ENCODE measurements at places on chromosomes 11 and 22.
A peak's percentile ranks its signal among the peaks of the same experiment; 100 is the strongest.

GRCh38 chr11:42462558-42463310, 849.1 kb upstream of the API5 start:
- no peak for DNase-seq
- no peaks in the 10 kb centered on the region for H3K36me3 ChIP-seq
- no peak overlapping the region for H3K27ac ChIP-seq
- H3K4me1 ChIP-seq, result no peaks in the 10 kb centered on the region
- no peak overlapping the region for H3K4me3 ChIP-seq

DNA sequence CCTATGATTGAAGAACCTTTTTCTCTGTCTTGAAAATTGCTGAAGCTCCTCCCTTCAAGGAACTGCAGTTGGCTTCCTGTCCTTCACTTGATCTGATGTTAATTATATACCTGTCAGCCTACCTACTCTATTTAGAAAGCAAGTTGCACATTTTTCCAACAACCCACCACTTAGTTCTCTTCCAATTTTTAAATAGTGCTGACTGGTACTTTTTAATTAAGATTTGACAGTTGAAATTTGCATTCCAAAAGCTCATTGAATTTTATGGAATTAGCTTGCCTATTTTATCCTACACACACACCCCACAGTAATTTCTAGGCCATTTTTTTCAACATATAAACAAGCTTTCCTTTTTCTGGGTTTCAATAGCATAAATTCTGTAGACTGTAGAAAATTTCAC, 820.3 kb upstream of the FAT3 start:
- no peak overlapping the region for H3K4me3 ChIP-seq
- no peak for DNase-seq
- H3K27me3 ChIP-seq, result no peaks in the 10 kb centered on the region
- no peaks in the 10 kb centered on the region for H3K4me1 ChIP-seq
- no peaks in the 10 kb centered on the region for H3K36me3 ChIP-seq
- no peak overlapping the region for H3K27ac ChIP-seq

DNA sequence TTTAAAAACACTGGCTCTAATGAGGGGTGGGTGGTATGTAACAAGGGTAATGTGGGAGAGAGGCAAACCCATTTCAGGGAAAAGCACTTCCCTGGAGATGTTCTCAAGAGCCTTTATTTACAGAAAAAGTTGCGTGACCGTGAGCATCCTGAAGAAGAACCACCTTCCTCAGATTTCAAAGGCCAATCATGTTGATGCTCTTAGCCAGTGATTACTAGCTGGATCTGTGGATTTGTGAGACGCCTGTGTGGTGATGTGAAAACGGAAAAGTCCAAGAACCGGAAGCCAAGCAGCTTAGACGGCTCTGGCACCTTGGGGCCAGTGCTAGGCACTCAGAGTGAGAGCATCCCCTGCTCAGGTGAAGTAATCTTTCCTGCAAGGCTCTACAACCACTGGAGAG, 12.6 kb upstream of the UBASH3B start:
- H3K36me3 ChIP-seq, result no peaks in the 10 kb centered on the region
- H3K4me3 ChIP-seq, result no peak overlapping the region
- peaks cover 3% of the 10 kb centered on the region for H3K4me1 ChIP-seq
- no peak overlapping the region for H3K27ac ChIP-seq

- no peak for DNase-seq
- no peak overlapping the region for H3K4me3 ChIP-seq
- H3K36me3 ChIP-seq, result peaks cover 40% of the 10 kb centered on the region
- H3K27me3 ChIP-seq, result no peaks in the 10 kb centered on the region
- H3K4me1 ChIP-seq, result peaks cover 14% of the 10 kb centered on the region
These were observed 135.2 kb downstream of the WNT11 start for GRCh38 chr11:76071090-76071489.

DNA sequence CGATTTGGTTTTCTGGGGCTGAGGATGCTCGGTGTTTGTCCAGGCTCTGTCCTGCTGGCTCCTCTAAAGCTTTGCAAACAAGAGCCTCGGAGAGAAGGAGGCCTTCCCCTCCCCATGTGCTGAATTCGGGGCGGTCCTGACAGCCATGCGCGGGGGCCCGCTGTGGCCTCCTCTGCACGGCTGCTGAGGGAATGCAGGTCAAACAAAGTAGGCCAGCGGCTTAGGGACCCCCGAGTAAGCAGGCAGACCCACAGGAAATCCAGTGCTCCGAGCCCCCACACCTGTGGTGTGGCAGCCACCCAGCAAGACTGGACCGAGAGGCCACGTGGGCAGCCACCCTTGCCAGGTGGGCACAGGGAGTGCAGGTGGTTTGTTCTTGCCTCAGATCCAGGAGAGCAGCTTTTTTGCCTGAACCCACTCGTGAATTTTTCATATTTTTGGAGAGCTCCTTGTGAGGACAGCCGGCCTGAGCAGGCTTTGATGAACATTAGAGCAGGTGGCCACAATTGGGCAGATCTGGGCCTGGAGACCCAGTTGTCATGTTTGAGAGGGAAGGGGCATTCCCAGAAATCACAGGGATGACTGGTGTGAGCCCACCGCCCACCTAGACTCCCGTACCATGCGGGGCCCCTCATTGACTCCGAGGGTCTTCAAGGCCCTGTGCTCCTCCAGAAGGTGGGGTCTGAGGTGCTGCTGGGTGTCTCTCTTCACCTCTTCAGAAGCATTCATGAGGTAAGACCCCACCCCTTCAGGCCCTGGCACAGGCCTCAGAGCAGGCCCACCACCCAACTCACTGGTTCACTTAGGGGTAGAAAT, 43.0 kb upstream of the KCNQ1OT1 start:
- H3K4me3 ChIP-seq, result no peak overlapping the region
- no peak overlapping the region for H3K27ac ChIP-seq
- H3K36me3 ChIP-seq, result no peaks in the 10 kb centered on the region
- DNase-seq, result no peak
- H3K27me3 ChIP-seq, result no peaks in the 10 kb centered on the region

DNA sequence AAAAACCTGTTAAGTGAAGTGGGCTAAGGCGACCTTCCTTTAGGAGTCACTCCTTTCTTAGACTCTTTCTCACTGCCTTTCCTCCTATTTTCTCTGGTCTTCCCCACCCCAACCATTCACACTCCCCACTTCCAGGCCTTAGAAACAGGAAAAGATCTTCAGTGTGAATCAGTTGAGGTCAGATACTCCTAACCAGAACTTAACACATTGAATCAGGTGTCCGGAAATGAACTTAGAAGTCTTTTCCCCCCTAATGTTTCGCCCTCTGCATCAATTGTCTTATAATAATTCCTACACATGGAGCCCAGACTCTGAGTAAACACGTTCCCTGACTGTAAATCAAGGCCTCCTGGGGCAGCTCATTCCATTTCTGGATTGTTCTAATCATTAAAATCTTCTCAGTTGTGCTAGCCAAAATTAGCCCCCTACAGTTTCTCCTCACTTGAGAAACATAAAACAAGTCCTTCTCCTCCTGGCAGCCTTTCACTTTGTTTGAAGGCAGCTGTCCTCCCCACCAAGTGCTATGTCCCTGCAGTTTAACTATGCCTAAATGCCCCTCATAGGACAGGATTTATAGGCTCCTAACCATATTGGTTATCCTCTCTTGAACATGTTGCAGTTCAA, 32.7 kb upstream of the USP47 start:
- H3K36me3 ChIP-seq, result no peaks in the 10 kb centered on the region
- H3K4me1 ChIP-seq, result peaks cover 10% of the 10 kb centered on the region
- no peak overlapping the region for H3K4me3 ChIP-seq
- H3K27ac ChIP-seq, result no peak overlapping the region
- peaks cover 10% of the 10 kb centered on the region for H3K27me3 ChIP-seq

DNA sequence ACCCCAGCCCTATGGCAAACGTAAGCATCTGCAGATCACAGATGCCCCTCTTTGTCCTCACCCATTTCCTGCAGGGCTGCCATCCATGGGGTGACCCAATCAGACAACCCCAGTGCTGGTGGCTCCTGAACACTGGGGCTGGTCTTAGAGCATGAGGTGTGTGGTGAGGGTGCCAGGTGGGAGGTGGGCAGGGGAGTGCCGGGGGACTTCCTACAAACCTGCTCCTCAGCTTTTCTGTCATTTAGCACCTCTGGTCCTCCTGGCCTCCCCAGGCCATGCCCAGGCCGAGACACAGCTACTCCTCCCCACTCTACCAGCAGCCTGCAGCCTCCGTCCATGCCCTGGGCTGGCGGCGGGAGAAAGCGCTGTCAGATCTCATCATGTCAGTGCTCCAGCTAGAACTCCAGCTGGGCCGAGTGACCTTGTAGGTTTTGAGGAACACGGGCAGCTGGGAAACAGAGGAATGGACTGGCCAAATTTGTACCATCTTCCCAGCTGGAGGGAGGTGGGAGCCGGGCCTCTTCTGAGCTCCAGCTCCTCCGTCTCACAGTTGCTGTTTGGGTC, 157.7 kb upstream of the NECTIN1 start:
- H3K4me3 ChIP-seq, result no peak overlapping the region
- H3K27me3 ChIP-seq, result peaks cover 15% of the 10 kb centered on the region
- no peaks in the 10 kb centered on the region for H3K4me1 ChIP-seq

GRCh38 chr22:47486569-47487312, 724.3 kb downstream of the TBC1D22A start:
- peak overlapping the region; percentile 36 for H3K4me3 ChIP-seq
- no peak for DNase-seq

- DNase-seq, result no peak
- no peak overlapping the region for H3K27ac ChIP-seq
- no peaks in the 10 kb centered on the region for H3K36me3 ChIP-seq
- H3K4me3 ChIP-seq, result no peak overlapping the region
These were observed 489.5 kb upstream of the B3GAT1 start for GRCh38 chr11:134901542-134901941.
